NCI-H748 treated with DMSO at 0.1 percent for 48 hours (cell line): ENCODE measurements at places on chromosomes 7 and 10.

GRCh38 chr10:110655320-110655719 lies 11.2 kb downstream of the RBM20 start:
- no peak for DNase-seq

GRCh38 chr7:602341-603141 lies 82.9 kb upstream of the PDGFA start:
- DNase-seq, result no peak

- DNase-seq, result no peak
These were observed at the start of gene PAXIP1 for GRCh38 chr7:155003092-155003375. Gene PAXIP1 (minus strand): TSS chr7:155003124. CDS start chr7:155002929, 195 bp downstream.

- DNase-seq, result no peak
These were observed 260.6 kb downstream of the CCSER2 start for GRCh38 chr10:84588971-84589370.

GRCh38 chr10:118139321-118139720 lies 92.6 kb upstream of the RAB11FIP2 start:
- DNase-seq, result no peak

- no peak for DNase-seq
These were observed 9.9 kb upstream of the SRRM3 start for GRCh38 chr7:76191783-76192240.

DNA sequence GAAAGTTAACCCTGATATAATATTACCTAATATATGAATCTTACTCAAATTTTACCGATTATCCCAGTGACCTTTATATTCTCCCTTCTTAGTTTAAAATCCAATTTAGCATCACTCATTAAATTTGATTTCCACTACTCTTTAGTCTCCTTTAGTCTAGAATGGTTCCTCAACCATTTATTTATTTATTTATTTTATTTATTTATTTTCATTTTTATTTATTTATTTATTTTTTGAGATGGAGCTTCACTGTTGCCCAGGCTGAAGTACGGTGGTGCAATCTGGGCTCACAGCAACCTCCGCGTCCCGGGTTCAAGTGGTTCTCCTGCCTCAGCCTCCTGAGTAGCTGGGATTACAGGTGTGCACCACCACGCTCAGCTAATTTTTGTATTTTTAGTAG lies 92.8 kb downstream of the LCOR start:
- DNase-seq, result no peak
